ENCODE measurements at places on chromosomes 2 and 18.

- no peak for DNase-seq
Measured at GRCh38 chr2:64722291-64723044, 68.8 kb upstream of the SERTAD2 start.

DNA sequence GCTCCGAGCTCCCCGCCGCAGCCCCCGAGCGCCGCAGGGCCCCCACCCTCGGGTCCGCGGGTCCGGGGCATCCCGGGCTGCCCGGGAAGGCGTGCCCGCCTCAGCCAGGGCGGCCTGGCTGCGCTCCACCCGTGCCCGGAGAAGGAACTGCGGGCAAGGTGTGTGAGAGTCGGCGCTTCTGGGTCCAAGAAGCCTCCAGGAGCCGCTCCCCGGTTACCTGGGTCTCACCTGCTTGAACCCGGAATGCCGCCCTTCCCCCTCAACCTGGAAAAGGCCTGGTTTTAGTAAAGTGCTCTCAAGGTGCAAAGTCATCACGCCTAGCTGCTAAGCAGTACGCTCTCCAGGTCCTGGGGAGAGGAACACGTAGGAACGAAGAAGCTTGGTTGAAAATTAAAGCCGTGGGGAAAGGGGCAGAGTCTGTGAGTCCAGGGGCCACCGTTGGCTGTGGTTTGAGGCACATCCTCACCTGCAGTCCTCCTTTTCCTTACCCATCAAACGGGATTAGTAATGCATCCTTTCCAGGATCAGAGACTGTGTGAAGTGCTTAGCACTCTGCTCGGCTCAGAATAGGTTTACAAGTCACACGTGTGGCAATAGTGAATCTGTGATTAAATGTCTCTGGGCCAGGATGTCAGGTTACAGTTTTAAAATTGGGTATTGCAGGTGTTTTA is 1.2 kb downstream of the ASAP2 start:
- DNase-seq, result no peak

DNA sequence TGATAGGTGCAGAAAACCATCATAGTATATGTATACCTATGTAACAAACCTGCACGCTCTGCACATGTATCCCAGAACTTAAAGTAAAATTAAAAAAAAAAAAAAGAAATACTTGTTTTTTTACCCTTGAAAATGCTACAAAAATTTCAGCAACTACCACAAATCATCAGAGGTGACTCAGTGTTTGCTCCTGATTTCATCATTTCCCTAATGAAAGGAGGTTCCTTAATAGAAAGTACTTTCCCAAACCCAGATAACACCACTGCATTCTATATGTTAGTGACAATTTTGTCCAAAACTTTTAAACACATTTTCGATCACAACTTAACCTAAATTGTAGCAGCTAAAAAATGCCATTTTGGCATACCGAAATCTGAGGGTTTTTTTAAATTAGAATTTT is 163.3 kb downstream of the SLC39A10 start:
- no peak for DNase-seq

GRCh38 chr18:11981543-11982366 is 448 bp downstream of the IMPA2 start:
- DNase-seq, result peak; percentile 19

GRCh38 chr2:12688091-12688490 is 28.6 kb upstream of the TRIB2 start:
- no peak for DNase-seq

GRCh38 chr18:45165871-45166270 is 449.4 kb upstream of the SLC14A2 start:
- no peak for DNase-seq

DNA sequence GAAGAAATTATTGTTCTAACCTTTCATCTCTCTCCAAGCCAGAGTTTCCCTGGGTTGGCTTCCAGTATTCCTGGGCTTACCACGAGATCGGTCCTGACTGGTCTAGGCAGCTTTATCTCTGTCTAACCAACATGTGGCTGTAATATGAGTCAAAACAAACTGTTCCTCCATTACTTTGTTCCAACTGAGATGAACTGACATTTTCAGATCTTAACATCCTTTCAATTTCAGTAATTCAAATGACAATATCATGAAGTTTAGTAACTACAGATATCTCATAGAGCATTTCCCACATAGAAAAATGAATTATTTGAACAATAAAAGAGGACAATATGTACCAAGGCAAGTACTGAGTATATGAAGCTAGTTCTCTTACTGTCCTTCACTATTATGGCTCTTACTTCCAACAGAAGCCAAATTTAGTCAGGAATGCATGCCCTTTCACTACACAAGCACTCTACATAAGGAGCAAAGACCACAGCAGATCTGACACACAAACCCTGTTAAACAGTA is 15.5 kb downstream of the SLC25A12 start:
- no peak for DNase-seq

DNA sequence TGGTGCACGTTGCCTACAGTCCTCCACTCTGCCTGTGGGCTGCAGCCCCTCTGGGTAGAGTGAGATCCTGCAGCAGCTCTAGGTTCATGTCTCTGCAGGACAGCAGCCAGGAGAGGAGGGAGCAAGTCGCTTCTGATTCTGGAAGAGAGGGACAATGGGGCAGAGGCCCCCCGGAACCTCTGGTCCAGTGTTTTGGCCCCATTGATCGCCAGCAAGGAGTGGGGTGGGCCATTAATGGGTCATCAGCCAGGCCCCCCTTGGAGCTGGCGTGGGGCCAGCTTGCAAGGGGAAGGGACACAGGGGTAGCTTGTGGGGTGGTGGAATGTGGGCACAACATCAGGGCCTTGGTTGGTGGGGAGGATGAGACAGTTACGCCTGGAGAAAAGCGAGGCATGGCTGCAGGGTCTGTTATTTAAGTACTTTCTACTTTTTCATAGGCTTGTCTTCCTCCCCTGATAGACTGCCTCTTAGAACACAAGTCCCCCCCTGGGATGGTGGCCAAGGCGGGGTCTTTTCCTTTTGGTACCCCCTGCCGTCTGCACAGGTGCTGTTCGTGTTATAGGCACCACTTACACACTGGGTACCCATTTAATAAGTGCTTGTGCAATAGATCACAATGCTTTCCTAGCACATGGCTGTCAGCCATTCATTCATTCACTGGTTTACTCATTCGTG is 44.6 kb downstream of the INHBB start:
- DNase-seq, result no peak

DNA sequence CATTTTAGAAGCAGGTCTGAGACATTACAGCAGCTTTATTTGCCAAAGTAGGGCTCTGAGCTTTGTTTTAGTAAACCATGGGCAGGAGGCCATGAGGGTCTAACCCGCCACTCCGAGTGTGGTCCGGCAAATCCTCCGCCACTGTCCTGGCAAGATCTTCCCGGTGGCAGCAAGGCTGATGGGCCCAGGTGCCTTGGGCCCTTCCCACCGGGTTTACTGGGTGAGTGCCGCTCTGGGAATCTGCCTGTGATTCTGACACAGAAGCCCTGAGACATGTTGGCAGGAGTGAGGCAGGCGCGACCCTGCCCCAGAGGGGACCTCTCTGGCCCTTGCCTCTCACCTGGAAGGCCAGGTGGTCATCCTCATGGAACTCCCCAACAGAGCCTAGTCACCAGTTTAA is 29.9 kb downstream of the MTERF4 start:
- DNase-seq, result no peak

- peak; percentile 57 for DNase-seq
Measured at GRCh38 chr2:96556441-96557330, 20.1 kb downstream of the ARID5A start.

GRCh38 chr2:82793711-82794435 is 1665.2 kb downstream of the SUCLG1 start:
- DNase-seq, result no peak

- no peak for DNase-seq
Measured at GRCh38 chr2:68188831-68189230, 31.1 kb downstream of the PNO1 start.

DNA sequence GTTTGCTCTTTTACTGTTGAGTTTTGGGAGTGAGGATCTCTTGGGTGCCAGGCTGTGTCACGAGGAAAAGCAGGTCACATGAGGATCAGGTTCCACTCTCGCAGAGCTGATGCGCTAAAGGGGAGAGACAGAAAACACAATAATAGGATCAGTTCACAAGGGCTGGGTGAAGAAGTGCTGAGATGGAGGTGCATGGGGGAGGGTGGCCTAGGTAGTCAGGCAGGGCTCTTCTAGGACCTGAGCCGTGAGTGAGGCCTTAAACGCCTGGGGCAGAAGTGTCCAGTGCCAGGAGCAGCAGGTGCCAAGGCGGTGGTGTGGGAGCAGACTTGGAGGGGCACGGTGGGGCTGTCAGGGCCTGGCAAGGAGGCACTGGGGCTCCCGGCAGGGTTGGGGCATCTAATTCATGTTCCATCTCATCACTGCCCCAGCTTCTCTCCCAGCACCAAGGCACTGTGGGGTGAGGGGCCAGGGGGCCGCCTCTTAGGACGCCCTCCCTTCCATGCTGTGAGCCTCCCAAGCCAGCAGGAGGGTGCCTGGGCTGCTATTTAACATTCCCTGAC is 9.3 kb downstream of the KCNIP3 start:
- DNase-seq, result no peak

- no peak for DNase-seq
Measured at GRCh38 chr2:182855376-182855775, 11.1 kb downstream of the FRZB start.

DNA sequence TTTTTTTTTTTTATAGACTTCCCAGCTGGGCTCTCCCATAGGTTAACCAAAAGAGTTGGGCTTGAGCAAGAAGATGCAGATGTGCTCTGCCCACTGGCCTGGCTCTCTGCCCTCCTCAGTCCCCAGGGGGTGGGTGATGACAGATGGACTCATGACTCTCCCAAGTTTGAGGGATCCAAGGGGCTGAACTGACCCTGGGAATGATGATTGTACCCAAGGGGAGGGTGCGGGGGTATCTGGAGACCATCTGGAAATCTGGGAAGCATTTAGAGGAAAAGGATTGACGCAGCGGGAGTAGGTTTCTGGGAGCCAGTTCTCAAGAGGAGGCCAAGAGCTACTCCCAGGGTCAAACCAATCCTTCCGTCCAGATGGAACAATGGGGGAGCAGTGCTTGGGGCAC is 330.8 kb downstream of the CYP26B1 start:
- no peak for DNase-seq

All from activated naive CD4-positive, alpha-beta T cell treated with anti-CD3 and anti-CD28 coated beads, Interleukin-2, amount 50 U/mL, for 16 hours (primary cell).